GM19239 (cell line): ENCODE measurements at places on chromosomes 2 and 18.
A peak's percentile ranks its signal among the peaks of the same experiment; 100 is the strongest.

GRCh38 chr18:46325895-46326294 is 221.7 kb downstream of the HAUS1 start:
- DNase-seq, result no peak

GRCh38 chr2:140893685-140894084 is 1237.1 kb downstream of the LRP1B start:
- DNase-seq, result no peak

GRCh38 chr2:69780921-69781320 is 39.0 kb downstream of the ANXA4 start:
- DNase-seq, result no peak

DNA sequence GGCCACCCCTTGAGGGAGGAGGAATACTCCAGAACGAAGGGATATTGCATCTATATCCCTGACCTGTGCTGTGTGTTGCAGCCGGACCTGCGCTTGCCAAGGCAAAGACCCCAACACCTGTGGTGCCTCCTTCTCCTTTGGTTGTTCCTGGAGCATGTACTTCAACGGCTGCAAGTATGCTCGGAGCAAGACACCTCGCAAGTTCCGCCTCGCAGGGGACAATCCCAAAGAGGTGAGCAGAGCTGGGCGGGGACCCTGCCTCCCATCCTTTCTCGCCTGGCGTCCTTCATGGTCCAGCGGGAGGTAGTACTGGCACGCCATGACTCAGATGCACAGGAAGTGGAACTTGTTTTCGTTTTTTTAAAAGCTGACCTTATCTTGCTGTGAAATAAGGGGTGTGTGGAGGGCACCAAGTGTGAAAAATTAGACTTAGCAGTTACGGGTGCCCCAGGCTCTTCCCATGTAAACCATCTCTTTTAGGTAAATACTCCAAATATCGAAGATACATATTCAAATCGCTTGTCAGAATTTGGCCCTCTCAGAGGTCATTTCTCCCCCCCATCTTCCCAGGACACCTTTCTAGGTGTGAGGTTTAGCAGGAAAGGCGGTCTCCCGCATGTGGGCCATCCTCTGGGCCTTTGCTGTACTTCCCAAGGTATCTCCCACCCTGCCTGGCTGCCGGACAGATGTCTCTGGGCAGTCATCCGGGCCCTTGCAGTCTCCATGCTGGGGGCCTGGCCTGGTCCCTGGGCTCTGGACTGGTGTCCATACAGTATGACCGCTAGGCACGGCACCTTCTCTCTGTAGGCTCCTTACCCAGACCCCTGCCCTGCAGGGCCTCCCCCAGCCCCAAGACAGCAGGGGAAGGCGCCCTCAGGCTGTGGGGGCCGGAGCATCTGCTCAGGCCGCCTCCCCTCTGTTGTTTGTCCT is 57.6 kb downstream of the BOLA3 start:
- no peak for DNase-seq

GRCh38 chr2:160210599-160211138 is 10.6 kb upstream of the ITGB6 start:
- DNase-seq, result peak; percentile 64

- no peak for DNase-seq
Observed at GRCh38 chr2:148044322-148044721, 23.4 kb downstream of the MBD5 start.

DNA sequence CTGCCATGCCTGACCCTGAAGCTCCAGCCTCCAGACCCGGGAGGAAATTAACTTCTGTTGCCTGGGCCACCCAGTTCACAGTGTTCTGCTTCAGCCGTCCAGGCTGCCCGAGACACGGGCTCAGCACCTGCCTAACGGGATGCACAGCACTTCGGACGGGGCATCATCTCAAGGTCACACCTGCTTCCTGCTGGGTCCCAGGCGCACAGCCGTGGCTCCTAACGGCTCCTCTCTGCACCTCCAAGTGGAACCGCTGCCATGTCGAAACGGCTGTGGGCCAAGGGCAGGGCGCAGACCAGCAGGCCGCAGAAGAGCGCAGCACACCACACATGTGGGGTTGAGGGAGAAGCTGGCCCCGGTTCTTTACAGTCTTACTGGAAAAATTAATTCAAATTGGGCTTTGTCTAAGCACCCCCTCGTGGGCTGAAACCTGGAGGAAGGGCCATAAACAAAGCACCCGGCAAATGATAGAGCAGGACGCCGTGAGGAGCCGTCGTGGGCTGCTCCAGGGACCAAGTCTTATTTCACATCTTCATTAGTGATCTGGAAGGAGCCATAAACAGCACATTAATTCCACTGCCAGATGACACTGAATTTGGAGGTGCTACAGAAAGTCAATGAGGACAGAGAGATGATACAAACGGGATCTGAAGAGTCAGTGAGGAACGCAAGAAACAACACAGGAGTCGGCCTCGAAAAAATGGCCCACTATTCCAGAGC is 59.6 kb downstream of the EIPR1 start:
- DNase-seq, result no peak
